Fibroblast of villous mesenchyme (primary cell): ENCODE measurements at places on chromosomes 2 and 18.
A peak's percentile ranks its signal among the peaks of the same experiment; 100 is the strongest.

DNA sequence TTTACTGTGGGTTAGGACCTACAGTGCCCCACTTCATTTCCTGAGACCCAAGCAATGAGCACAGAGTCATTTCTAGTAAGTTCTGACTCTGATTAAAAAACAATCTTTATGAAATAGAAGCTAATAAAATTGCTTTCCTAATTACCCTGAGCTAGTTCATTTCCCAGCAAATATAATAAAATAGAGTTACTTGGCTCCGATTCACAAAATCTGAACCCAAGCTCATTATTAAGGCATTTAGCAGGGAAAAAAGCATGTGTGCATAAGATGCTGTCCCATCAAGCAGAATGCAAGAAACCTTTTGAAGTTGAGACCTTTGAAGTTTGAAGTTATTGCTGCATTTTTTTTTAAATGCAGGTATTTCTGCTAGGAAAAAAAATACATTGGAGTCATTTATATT, 629.1 kb downstream of the BCL11A start:
- no peak for DNase-seq

- DNase-seq = peak; percentile 34
Measured at GRCh38 chr2:171412571-171413175, 21.1 kb downstream of the METTL8 start.

DNA sequence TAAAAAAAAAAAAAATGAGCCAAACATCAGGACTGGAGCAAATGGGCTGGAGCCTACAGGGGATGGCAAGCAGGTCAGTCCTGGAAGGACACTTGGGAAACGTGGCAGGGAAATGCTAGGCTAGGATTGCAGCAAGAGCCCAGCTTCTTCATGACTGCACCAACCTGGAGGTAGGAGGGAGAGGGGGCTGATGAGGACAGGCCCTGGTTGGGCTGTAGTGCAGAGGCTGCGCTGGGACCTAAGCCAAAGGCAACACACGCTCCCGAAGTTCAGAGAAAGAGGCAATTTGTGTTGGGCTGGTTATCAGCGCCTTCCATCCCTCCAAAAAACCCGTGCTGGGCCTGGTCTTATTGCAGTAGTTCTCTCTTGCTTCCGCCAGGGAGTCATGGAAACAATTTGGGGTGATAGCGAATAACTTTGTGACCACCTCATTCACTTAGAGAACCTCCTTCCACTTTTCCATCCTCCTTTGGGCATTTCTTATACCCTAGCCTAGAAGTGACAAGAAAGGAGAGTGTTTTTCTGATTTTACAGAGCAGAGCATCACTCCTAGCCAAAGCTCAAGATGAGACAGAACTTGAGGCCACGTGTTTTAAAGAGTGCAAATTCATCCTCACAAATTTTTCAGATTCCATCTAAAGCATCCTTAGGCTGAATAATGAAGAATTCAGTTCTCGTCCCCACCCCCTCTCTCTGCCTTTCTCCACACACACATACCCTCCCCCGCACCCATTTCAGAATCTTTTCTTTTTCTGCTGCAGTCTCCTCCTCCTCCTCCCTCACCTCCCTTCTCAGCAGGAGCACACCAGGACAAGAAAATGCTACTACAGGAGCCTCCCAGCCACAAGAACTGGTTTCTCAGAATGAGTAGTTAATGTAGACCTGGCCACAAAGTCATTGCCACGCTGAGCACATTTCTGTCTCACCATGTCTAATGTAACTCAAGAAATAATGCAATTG, 82.5 kb upstream of the STPG4 start:
- DNase-seq = no peak

DNA sequence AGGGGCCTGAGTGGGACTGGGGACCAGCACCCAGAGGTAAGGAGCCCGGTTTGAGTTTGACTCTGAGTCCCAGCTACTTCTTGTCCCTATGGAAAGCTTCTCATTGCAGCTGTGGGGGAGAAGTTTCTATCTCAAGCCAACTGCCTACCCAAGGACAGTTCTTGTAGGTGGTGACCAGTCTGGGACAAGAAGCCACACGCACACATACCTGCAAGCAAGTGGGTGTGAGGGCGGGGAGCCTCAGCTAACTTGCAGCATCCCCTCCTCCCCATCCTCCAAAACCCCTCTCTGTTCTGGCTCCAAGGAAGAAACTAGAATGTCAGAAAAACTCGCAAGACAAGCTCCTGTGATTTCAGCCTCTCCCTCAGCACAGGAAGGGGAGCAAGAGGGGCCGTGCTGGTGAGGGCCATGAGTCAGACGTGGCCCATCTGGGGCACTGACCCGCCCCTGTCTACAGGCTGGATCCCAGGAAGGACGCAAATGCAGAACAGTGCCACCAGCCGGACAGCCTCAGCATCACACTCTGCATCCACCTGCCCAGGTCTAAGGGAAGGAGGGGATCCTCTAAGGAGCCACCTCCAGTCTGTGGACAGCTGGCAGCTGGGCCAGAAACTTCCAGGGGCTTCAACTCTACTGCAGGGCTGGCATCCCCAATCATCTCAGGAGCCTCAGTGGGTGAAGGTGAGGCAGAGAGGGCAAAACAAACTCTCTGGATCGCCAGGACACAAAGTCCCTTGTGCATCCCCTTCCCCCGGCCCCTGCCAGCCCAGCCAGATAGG, 103.4 kb downstream of the TNS1 start:
- DNase-seq = peak; percentile 84

DNA sequence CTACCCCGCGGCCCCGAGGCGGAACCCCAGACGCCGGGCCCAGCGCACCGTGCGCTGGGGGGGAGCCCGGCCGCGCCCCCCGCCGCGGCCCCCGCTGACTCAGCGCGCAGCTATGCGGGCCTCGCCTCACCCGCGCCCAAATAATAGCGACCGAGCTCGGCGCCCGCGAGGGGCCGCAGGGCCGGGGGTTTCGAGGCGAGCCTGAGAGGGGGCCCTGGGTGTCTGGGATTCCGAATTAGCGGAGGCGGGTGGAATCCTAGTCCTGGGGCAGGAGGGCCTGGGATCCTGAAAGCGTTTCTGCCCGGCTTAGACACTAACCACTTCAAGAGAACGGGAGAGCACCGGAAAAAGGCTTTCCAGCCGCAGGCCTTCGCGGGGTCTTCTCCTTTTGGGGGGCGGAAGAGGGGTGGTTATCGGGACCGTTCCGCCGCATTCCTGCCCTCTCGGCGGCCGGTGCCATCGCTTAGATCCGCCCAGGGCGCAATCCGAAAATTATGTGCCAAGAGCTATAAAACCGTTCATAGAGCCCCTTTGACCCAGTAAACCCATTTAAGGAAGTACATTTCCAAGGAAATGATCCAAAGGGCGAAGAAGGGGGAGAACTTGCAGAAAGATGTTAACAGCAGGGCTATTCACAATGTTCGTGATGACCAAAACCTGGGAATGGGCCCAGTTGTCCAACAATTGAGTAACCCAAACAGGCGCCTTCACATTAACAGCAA, 681 bp upstream of the ROCK2 start:
- DNase-seq = peak; percentile 94

DNA sequence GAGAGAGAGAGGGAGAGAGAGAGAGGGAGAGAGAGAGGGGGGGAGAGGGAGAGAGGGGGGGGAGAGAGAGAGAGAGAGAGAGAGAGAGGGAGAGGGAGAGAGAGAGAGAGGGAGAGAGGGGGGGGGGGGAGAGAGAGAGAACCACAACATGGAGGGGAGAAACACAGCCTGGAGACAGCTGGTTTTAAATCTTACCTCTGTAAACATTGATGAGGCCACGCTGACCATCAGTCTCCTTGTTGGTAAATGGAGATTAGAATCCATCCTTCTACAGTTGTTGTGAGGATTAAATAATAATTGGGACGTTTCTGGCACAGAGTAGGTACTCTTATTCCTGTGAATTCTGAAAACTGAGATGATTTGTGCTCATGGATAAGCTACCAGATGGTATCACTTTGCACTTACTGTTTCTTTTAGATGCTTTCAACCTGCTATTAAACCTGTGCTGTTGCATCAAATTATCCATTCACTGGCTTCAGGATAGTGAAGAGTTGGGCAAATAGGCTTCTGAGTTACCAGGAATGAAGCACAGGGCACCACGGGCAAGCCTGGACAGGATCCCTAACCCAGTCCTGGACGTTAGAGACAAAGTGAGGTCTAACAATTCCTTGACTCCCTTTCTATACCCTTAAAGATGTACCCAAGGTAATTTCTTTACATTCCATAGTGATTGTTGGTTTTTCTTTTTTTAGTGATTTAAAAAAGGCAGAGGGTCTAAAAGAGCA, 318.1 kb downstream of the ZNF521 start:
- DNase-seq = no peak

DNA sequence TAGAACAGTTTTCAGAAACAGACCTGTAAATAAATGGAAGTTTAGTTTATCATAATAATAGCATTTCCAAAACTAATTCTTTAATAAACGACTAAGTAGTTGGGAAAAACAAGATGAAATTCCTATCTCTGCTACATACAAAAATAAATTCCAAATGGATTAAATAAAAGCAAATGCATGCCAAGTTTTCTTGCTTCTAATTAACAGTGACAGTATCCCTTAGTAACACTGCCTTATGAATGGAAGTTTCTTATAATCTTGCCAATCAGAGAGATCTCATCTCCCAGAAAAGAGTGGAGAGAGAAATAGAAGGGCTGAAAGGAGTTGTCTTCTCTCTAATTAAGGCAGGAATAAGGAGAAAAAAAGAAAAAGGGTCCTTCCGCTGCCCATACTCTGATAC, 133.9 kb downstream of the GFPT1 start:
- DNase-seq = peak; percentile 53

DNA sequence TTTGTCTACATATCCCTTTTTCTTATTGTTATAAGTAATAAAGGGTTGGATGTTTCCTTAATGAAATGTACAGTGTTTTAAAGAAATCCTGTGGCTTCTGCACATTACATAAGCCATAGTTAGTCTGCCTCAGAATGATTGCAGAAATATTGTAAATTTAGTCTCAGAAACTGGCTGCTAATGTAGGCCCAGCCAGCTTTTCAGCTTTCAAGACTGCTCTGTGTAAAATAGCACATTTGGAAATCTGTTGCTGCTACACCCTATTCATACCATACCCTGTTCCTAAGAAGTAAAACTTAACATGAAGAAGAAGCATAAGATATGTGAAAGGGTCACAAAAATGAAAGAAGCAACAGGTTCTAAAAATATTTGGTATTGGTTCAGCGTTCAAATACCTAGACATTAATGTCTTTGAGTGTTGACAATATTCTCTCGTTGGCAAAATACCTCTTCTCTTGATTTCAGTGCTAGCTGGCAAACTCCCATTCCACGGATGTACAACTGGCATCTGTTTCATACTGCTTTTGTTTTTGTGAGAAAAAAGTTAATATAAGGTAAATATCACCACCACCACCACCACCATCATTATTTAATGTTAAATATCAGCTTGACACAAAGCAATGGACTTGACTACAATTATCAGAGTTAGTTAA, 19.2 kb upstream of the NCKAP1 start:
- no peak for DNase-seq

GRCh38 chr18:52499016-52499415, 159.0 kb downstream of the DCC start:
- DNase-seq = no peak

DNA sequence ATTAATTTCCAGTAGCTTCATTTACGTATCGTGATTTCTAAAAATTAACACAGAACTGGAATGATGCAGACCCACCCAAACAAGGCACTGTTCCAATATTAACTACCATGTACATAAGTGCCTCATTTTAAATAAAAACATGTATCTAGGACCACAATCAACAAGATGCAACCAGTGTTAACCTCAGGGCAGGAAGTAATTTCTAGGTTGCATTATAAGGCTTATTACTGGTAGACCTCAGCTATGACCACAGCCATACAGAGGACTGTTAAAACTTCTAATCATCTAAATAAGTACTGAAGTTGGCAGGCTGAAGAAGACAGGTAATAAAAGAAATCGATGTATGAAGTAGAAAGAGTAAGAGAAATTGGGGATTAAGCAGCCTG, 262.9 kb downstream of the HDAC4 start:
- no peak for DNase-seq

DNA sequence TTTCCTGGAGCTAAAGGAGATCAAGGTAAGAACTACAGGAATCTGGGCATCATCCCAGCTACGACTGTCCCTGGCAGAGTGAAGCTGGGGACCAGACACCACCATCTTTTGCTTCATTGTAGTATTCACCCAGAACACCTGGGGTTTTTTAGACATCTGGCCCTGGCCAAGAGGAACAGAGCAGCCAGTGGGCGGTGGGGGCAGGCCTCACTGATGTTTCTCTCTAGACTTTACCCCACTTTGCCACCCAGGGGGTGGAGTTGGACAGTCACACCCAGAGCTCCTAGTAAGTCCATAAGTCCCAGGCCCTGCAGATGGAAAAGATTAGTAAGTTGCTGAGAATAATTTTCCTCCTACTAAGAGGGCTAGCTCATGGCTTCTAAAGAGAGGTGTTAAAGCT, 39.6 kb downstream of the MARCO start:
- no peak for DNase-seq

DNA sequence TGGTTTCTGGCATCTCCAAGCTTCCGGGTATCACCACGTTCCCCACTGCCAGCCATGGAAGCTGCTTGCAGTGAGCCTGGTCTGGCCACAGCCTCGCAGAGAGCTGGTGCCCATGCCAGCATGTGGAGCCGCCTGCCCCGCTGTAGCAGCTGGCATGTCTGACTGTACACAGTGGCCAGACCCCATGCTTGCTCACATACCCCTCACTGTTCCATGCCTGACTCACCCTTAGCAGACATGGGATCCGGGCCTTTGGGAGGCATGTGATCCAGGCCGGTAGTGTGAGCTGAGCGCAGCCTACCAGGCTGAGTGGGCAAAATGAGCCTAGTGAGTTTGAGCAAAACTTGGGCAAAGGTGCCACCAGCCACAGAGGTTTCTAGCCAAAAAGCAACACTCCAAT, 18.8 kb upstream of the RPRD1A start:
- DNase-seq = no peak

GRCh38 chr2:194054313-194054712, 1602.7 kb upstream of the SLC39A10 start:
- no peak for DNase-seq

GRCh38 chr2:25615386-25615785, 58.0 kb downstream of the DTNB start:
- no peak for DNase-seq

DNA sequence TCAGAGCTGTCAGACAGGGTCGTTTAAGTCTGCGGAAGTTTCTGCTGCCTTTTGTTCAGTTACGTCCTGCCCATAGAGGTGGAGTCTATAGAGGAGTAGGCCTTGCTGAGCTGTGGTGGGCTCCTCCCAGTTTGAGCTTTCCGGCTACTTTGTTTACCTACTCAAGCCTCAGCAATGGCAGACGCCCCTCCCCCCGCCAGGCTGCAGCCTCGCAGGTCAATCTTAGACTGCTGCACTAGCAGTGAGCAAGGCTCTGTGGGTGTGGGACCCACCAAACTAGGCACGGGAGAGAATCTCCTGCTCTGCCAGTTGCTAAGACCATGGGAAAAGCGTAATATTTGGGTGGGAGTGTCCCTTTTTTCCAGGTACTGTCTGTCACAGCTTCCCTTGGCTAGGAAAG, 86.5 kb downstream of the EFEMP1 start:
- no peak for DNase-seq
